ENCODE measurements at places on chromosomes 6 and 20.

DNA sequence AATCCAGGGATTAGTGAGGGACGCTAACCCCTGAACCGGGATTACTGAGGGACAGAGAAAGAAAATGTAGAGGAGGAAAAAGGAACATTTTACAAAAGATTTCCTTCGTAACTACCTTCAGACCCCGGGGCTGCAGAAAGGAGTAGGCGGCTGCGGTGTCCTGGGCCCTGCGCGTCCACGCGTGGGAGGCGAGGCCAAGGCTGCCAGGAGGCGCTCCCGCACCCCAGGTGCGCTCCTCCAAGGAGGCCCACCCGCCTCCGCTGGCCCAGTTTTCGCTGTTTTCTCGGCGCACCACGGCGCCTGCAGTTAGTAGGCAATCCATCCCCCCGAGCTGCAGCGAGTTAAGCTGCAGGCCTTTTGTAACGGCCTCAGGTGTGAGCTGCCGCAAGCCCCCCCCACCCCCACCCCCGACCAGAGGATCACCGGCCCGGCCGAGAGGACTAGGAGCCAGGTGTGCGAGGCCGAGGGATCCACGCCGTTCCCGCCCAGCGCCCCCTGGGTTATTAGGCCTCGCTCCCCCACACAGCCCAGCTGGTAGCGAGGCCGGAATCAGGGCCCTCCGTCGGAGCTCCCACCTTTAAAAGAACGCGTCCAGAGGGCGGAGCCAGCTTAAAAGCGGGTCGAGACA is 380.3 kb upstream of the ARID1B start:
- no peak for DNase-seq

DNA sequence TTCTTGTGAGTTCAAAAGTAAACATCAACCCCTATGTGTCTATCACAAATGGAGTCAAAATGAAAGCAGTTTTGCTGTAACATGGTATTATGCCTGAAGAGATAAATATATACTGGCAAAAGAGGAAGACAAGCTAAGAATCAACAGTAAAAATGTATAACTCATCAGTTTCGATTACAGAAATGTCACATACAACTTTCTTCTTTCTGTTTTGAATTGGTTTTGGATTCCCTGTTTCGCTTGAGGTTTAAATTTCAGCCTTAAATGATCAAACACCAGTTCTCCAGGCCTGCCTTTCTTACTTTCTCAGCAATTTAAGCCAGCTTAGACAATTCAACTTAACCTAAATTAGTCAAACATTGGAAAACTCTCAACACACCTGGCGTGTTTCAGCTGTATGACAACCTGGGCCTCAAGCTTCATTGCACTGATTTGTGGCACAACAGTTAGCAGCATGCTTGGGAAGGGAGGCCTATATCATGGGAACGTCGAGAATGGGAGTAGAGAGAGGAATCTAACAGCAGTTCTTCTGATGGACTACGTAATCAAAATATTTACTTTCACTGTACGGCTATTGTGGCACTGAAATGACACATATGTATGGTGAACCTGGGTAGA is 51.9 kb upstream of the MARCKS start:
- DNase-seq: no peak

- DNase-seq: peak; percentile 51
Observed at GRCh38 chr20:36754656-36755222, 8.8 kb upstream of the NDRG3 start.

DNA sequence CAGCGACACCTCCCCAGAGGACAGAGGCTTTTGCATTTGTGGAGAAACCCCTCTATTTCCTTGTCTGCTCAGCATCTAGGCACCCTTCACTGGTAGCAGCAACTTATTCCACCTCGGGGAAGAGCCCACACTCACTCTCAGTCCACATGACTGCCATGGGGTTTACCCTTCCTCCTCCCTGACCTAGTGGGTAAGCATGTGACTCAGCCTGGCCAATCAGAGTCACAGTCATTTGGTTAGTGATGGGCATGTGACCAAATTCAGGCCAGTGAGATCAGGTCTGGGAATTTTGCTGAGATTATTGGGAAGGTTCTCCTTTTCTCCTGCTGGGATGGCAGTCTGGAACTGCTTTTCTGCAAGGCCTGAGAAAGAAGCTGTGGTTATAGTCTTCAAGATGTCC is 145.7 kb upstream of the PHACTR3 start:
- peak; percentile 26 for DNase-seq

GRCh38 chr20:7031222-7031621 is 263.7 kb downstream of the BMP2 start:
- no peak for DNase-seq

GRCh38 chr6:167543602-167544497 is 219.0 kb downstream of the TTLL2 start:
- DNase-seq: no peak

DNA sequence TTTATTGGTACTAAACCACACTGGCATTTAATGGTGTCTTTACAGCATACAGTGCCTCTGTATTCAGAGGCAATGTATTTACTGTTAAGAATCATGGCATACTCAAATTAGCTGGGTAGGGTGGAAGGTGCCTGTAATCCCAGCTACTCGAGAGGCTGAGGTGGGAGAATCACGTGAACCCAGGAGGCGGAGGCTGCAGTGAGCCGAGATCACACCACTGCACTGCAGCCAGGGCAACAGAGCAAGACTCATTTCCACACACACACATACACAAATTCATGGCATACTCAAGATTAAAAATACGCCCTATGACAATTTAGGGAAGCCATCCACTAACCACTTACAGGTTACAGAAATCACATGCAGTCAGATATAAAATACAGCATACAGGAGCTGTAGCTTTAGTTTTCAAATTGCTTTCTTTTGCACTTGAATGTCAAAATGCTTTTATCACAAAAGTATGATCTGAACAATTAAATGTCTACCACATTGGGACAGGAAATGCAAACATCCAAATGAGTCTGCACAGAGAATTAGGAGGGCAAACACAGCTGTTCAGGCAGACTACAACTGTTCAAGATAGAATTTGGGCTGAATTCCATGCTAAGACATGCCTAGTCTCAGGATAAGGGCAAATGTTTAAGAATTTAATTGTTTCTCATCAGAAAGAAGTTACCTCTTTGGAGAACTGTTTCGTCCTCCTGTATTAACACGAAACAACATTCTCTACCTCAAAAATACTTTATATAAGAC is 36.4 kb downstream of the CSNK2A1 start:
- DNase-seq: no peak

- DNase-seq: no peak
Observed at GRCh38 chr6:42378125-42378524, 73.6 kb downstream of the TRERF1 start.

GRCh38 chr20:9332791-9333479 is 181.5 kb upstream of the LAMP5 start:
- no peak for DNase-seq

DNA sequence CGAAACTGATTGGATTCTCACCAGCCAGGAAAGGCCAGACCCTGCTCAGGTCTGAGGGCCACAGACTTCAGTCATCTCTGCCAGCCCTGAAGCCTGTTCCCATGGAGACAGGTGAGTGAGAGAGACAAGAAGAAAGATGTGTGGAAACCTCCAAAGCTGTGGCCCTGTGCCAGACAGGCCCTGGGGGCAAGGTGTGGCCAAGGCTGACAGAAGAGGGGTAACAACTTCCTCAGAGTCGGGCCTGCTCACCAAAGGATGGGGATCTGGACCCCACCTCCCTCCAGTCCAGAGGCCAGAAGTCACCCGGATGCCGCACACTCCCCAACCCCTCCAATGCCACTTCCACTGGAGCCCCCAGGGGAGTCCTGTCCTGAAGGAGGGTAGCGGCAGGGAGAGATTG is 73.6 kb downstream of the MDGA1 start:
- no peak for DNase-seq

- DNase-seq: no peak
Observed at GRCh38 chr6:110822249-110822648, 7.0 kb upstream of the CDK19 start.

- no peak for DNase-seq
Observed at GRCh38 chr20:40785346-40785745, 96.3 kb upstream of the MAFB start.

- no peak for DNase-seq
Observed at GRCh38 chr6:47203266-47203937, 106.3 kb downstream of the TNFRSF21 start.

DNA sequence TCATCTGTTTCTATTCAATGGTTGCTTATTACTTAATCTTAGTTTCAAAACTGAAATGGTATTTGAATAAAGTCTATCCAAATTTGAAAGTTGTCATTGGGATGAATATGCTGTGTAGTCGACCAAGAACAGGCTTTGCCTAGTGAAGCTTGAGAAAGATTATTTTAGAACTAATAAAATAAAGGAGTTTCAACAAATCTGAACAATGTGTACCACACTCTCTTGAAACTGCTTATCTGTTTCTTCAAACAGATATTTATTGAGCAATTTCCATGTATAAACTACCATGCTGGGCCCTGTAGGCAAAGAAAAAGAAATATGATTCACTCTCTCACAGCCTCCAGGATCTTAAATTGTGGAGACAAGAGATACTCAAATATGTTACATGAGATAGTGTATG is 174.4 kb downstream of the OGFRL1 start:
- no peak for DNase-seq

DNA sequence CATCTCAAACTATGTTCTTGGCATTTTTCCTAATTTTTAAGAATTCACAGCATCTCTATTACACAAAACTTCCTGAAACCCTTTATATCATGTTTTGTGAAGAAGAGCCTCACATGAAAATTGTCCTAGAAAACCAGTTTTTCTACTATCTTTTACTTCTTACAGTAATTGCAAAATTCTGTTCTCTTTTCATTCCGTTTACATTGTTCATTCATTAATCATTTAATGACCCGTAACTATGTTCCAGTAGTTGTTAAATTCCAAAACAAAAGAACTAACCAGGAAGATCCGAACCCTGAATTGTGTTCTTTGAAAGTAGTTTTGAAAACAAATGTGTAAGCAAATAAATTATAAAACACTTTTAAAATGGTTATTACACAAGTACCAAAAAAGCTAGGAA is 597.0 kb downstream of the EYS start:
- DNase-seq: no peak

DNA sequence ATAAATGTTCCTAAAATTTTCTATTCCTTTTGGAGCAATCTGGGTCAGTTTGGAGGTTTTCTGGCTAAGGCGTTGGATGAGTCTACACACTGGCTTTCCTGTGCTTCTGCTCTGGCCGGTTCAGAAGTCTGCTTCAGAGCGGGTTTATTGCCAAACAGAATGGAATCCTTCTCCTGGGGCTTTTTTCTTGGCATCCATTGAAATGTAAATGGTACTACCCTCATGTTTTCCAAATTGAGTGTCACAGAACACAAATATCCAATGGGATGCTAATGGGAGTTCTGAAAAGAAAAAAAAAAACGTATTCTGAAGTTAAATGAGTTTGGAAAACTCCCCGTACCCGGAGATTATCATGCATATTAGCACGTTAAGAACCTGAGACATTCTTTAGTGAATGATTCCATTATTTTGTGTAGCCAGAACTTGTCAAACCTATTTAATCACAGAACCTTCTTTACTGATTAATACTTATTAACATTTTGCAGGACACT is 930.3 kb downstream of the QKI start:
- no peak for DNase-seq

- DNase-seq: no peak
Observed at GRCh38 chr6:53730767-53731166, 64.0 kb upstream of the LRRC1 start.

DNA sequence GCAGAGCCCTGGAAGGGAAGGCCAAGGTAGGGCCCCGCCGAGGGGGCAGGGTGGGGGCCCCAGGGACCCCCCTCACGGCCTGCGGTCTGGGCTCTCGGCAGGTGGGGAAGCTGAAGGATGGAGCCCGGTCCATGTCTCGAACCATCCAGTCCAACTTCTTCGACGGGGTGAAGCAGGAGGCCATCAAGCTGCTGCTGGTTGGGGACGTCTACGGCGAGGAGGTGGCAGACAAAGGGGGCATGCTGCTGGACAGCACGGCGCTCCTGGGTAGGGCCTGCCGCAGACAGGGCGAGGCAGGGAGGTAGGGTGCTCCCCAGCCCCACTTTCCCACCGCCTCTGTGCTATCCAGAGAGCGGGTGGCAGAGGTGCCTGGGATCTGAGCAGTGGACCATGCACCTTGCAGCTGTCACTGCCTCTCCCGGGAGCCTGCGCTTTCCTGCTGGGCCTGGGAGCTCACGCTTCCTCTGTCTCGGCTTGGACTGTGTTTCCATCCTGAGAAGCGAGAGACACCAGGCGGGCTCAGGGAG is 83.1 kb downstream of the SYNJ2 start:
- no peak for DNase-seq

DNA sequence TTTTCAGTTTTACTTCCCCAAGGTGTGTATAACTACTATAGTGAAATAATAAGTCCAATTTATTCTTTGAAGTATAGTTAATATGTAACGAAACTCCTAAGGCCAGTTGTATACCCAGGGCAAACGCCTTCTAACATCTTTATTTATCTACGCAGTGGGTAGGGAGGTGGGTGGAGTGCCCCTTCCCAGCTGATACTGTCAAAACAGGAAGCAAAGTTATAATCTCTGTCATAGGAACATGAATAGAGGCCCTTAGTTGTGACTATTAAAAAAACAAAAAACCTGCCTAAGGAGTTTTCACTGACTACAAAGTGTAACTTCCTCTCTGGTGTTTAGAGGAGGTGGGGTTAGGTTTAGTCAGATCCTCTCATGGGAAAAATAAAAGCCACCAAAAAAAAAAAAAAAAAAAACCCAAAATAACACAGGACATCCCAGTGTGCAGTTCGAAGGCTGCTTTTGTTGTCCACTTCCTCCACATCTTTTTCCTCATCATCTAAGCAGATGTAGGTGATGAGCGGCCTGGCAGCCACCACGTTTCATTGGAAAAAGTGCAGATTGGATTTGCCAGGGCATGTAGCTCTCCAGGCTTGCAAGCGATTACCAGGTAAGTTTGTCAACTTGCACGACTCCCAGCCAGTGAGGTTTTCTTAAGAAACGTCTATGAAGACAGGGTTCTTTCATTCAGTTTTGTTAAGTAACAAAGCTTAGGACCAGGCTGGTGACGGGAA is 58.7 kb downstream of the UTRN start:
- no peak for DNase-seq

DNA sequence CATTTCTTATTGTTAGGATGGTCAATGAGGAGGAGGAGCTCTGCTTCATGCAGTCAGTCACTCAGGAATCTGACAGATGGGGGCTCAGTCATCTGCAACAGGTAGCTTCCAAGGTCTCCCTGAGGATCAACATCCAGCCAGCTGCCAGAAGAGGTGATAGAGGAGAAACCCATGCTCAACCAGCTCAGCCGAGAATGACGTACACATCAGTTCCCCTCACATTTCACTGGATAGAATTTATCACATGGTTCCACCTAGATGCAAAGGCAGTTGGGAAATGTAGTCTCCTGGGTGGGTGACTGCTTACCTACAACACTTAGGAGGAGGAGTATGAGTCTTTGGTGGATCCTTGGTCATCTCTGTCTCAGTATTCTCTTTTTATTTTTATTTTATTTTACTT is 144.5 kb downstream of the CEBPB start:
- no peak for DNase-seq
